ENCODE measurements at places on chromosomes 7 and 10.

GRCh38 chr10:42932735-42933447 is 144.0 kb upstream of the RET start:
- H3K4me1 ChIP-seq, result peaks cover 9% of the 10 kb centered on the region
- no peaks in the 10 kb centered on the region for H3K36me3 ChIP-seq
- no peak for DNase-seq
- peak overlapping the region; percentile 50 for H3K4me3 ChIP-seq
- H3K27me3 ChIP-seq, result peaks cover 75% of the 10 kb centered on the region

DNA sequence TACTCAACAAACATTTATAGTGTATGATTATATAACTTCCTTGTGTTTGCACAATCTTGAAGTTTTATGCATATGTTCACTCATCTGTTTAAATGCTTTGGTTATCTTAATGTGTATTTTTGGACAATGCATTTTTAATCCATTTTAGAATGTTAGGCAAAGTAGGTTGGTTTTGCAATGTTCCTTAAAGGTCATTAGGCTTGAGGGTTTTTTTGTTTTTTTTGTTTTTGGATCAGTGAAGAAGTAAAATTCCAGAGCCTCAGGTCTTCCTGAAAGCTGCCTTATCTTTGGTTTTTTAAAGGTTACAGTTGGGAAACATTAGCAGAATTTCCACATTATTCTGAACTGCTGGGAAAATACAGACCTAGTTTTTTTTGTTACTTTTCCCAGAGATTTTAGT is 12.8 kb downstream of the MDFIC start:
- peak overlapping the region; percentile 49 for H3K27ac ChIP-seq
- no peaks in the 10 kb centered on the region for H3K27me3 ChIP-seq
- H3K36me3 ChIP-seq, result peaks cover 8% of the 10 kb centered on the region
- peaks cover 41% of the 10 kb centered on the region for H3K4me1 ChIP-seq
- H3K4me3 ChIP-seq, result peak overlapping the region; percentile 44
- no peak for DNase-seq

GRCh38 chr7:19128856-19129255 is 11.4 kb upstream of the TWIST1 start:
- H3K36me3 ChIP-seq, result no peaks in the 10 kb centered on the region
- no peaks in the 10 kb centered on the region for H3K4me1 ChIP-seq
- no peak overlapping the region for H3K4me3 ChIP-seq
- H3K27ac ChIP-seq, result no peak overlapping the region

DNA sequence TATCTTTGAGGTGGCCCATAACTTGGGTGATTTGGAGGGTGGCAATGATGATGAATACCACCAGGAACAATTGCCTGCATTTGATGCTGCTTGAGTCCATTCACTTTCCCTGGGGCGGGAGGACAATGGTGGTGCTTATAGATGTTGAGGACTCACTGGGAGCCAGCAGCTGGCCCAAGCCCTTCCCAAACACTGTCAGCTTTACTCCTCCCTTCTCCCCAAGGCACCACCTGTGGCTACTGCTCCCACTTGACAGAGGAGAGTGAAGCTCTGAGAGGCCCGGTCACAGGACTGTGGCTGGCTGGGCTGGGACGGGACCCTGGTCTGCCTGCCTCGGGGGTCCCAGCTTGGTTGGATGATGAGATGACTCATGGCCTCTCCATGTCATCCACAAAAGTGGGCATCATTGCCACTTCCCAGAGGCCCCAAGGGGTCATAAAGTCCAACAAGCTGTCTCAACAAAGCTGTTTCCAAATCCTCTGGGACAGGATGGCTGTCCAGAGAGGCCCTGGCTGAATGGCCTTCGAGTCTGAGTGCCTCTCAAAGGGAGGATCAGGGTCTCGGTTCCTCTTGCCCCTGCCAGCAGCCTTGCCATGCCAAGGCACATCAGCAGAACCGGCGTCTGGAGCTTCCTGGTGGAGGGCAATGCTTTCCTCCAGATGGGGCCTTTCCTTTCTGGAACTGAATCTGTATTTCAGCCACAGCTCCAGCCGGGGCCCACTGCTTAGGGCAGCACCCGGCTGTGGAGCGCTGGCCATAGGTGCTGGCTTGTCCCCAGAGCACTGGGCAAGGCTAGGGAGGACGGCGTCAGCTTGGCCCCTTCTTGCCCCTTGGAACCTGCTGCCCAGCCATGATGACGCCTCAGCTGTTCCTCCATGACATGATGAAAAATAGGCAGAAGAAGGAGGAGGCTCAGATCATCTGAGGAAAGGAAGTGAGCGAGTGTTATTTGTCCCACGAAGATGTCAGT is 47.0 kb upstream of the PLEKHA1 start:
- DNase-seq, result no peak
- peaks cover 3% of the 10 kb centered on the region for H3K36me3 ChIP-seq
- H3K27ac ChIP-seq, result no peak overlapping the region
- no peaks in the 10 kb centered on the region for H3K4me1 ChIP-seq
- H3K27me3 ChIP-seq, result peaks cover 98% of the 10 kb centered on the region
- no peak overlapping the region for H3K4me3 ChIP-seq

DNA sequence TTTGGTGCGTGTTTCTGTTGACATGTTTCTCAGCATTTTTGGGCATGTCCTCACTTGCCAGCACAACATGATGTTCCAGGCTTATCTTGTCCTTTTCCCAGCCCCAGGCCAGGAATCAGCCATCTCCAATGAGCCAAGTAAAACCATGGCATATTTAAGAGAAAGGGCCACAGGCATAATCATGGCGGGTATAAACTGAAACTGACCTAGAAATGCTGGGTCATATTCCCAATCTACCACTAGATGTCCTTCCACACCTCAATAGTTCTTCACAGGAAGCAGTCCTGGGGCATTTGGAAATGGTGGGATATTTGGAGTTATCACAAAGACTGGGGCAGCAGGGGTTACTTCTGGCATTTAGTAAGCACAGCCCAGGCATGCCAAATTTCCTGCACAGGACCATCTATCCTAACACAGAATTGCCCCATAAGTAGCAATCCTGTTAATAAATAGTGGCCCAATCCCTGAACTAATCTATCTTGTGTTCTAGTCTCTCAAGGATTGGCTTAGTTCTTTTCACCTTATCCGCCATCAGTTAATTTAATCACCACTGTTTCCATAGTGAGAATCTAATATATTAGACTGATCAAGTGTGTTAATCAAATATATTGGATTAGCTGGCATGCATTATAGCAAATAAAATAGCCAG is 101.6 kb downstream of the NPSR1 start:
- H3K36me3 ChIP-seq, result no peaks in the 10 kb centered on the region
- H3K27ac ChIP-seq, result no peak overlapping the region
- H3K4me1 ChIP-seq, result peaks cover 3% of the 10 kb centered on the region
- DNase-seq, result no peak

DNA sequence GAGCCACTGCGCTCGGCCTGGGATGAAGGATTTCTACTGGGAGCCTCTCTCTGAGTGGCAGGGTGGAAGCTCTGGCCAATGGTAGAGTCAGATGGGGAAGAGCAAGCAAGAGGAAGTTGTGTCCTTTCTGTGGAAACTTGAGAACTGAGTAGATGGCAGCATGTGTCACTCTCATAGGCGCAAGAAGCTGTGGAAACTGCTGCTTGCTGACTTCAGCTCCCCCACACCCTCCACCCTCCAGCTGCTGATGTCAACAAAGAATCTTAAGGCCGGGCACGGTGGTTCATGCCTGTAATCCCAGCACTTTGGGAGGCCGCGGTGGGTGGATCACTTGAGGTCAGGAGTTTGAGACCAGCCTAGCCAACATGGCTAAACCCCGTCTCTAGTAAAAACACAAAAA is 39.8 kb upstream of the SRGN start:
- DNase-seq, result no peak
- peaks cover 30% of the 10 kb centered on the region for H3K4me1 ChIP-seq
- peaks cover 10% of the 10 kb centered on the region for H3K36me3 ChIP-seq
- H3K27ac ChIP-seq, result peak overlapping the region; percentile 46

DNA sequence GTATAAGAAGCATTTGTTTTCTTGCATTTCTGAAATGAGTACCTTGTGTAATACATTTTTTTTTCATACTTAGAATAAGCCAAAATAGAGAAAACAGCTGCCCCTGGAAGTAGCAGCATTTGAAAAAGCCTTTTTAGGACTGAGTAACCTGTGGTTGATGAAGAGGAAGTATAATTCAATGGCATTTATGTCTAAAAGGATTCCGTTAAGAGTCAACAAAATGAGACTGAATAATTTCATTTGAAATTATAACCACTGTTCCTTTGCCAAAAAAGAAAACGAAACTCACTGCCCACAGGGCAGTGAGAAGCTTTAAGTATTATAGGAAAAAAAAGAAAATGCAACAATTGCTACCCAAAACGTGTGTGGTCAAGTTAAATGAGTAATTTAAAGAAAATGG is 705.6 kb upstream of the PHF14 start:
- no peaks in the 10 kb centered on the region for H3K36me3 ChIP-seq
- DNase-seq, result no peak
- no peak overlapping the region for H3K4me3 ChIP-seq
- H3K27ac ChIP-seq, result no peak overlapping the region
- no peaks in the 10 kb centered on the region for H3K4me1 ChIP-seq

- no peaks in the 10 kb centered on the region for H3K36me3 ChIP-seq
- H3K27me3 ChIP-seq, result peaks cover 29% of the 10 kb centered on the region
- H3K4me3 ChIP-seq, result no peak overlapping the region
- no peak overlapping the region for H3K27ac ChIP-seq
- no peak for DNase-seq
- no peaks in the 10 kb centered on the region for H3K4me1 ChIP-seq
Observed at GRCh38 chr10:124214610-124215375, 121.4 kb upstream of the CHST15 start.

GRCh38 chr10:31749981-31750840 is 178.4 kb downstream of the ARHGAP12 start:
- peaks cover 3% of the 10 kb centered on the region for H3K36me3 ChIP-seq
- no peaks in the 10 kb centered on the region for H3K27me3 ChIP-seq
- no peak overlapping the region for H3K27ac ChIP-seq
- peaks cover 6% of the 10 kb centered on the region for H3K4me1 ChIP-seq
- H3K4me3 ChIP-seq, result no peak overlapping the region

DNA sequence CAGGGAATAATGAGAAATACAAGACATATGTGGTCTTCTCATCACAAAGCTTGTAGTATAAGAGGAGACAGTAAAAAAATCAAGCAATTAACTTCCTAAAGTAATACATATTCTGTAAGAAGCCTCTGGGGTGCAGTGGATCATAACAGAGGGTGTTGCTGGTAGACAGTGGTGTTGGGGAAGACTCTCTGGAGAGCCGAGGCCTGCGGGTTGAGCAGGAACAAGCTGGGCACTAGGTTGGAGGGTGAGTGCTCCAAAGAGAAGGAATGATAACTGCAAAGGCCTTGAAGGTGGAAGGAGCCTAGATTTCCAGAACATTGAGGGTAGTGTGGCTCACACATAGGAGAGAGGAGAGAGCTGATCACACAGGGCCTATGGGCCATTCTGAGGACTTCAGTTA is 1.5 kb downstream of the GIMAP4 start:
- H3K27ac ChIP-seq, result peak overlapping the region; percentile 92
- no peaks in the 10 kb centered on the region for H3K27me3 ChIP-seq
- DNase-seq, result no peak
- peaks cover 49% of the 10 kb centered on the region for H3K4me1 ChIP-seq
- H3K4me3 ChIP-seq, result peak overlapping the region; percentile 87
- peaks cover 52% of the 10 kb centered on the region for H3K36me3 ChIP-seq

GRCh38 chr7:152522571-152523067 is 86.8 kb upstream of the KMT2C start:
- no peaks in the 10 kb centered on the region for H3K36me3 ChIP-seq
- H3K4me3 ChIP-seq, result no peak overlapping the region
- no peak overlapping the region for H3K27ac ChIP-seq
- H3K4me1 ChIP-seq, result no peaks in the 10 kb centered on the region
- DNase-seq, result no peak

- peaks cover 57% of the 10 kb centered on the region for H3K4me1 ChIP-seq
- no peaks in the 10 kb centered on the region for H3K27me3 ChIP-seq
- peak overlapping the region; percentile 93 for H3K4me3 ChIP-seq
- DNase-seq, result no peak
- H3K36me3 ChIP-seq, result peaks cover 22% of the 10 kb centered on the region
Observed at GRCh38 chr10:46029461-46030030, 877 bp downstream of the NCOA4 start.

GRCh38 chr7:107850643-107851042 is 40.3 kb upstream of the DLD start:
- no peak overlapping the region for H3K27ac ChIP-seq
- no peaks in the 10 kb centered on the region for H3K36me3 ChIP-seq
- peaks cover 8% of the 10 kb centered on the region for H3K27me3 ChIP-seq
- no peak for DNase-seq

GRCh38 chr10:110022716-110023504 is 15.1 kb downstream of the ADD3 start:
- H3K4me3 ChIP-seq, result peak overlapping the region; percentile 21
- peaks cover 54% of the 10 kb centered on the region for H3K4me1 ChIP-seq
- H3K36me3 ChIP-seq, result no peaks in the 10 kb centered on the region
- no peaks in the 10 kb centered on the region for H3K27me3 ChIP-seq
- peak overlapping the region; percentile 1 for H3K27ac ChIP-seq
- DNase-seq, result no peak

DNA sequence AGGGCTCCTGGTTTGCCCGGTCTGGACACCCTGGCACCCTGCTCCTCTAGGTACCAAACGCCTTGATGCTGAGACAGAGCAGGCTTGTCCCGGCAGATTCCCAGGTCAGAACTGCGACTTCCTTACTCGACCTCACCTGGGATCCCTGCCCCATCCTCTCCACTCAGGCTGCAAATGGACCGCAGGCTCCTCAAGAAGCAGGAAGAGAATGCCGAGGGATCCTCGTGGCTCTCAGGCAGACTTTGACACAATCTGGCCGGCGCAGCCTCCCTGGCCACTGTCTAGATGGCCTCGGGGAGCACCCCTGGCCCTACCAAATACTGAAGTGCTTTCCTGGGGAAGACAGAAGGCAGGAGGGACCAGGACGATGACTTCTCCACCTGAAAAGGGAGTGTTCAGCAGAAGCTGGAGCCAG is 421 bp upstream of the NODAL start:
- H3K4me3 ChIP-seq, result peak overlapping the region; percentile 75
- H3K4me1 ChIP-seq, result peaks cover 5% of the 10 kb centered on the region
- peaks cover 58% of the 10 kb centered on the region for H3K27me3 ChIP-seq
- H3K36me3 ChIP-seq, result no peaks in the 10 kb centered on the region
- no peak for DNase-seq

Data from effector memory CD8-positive, alpha-beta T cell (primary cell).